ENCODE measurements at places on chromosomes 4 and X.

- no peak for DNase-seq
Measured at GRCh38 chr4:86131456-86131855, 228.4 kb downstream of the MAPK10 start.

GRCh38 chr4:185993328-185993973 lies 75.5 kb upstream of the TLR3 start:
- no peak for DNase-seq

DNA sequence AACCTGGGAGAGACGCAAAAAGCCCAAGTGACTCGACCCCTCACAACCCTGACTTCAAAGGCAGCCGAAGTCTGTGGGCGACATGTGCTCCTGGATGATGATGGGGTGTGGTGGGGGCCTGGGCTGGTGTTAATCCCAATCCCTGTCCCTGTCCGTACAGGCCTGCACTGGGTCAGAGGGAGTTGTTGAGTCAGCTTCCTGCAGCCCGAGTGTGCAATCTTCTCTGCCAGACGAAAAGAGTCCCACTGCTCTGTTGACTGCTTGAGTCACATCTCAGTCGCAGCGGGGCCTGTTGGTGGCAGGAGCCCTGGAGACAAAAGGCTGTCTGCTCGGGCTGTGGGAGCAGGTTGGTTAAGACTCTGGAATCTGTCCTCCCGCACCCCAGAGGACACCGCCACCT lies 10.3 kb downstream of the FAM3A start:
- peak; percentile 39 for DNase-seq

DNA sequence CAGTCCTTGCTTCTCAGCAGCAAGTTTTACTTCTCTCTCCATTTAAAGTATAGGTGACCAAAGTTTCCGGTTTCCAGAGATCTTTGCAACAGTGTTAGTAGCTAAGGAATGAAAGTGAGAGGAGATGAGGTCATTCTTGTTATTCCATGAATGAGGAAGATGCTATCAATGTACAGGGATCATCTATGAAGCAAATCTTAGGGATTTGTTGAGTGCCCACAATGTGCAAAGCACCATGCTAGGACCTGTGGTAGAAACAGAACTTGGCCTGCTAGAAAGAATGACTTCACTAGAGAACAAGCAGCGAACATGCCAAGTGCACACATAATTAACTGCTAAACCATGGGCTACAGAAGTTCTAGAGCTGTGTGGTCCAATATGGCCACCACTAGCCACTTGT lies 112.5 kb downstream of the MID1 start:
- no peak for DNase-seq

DNA sequence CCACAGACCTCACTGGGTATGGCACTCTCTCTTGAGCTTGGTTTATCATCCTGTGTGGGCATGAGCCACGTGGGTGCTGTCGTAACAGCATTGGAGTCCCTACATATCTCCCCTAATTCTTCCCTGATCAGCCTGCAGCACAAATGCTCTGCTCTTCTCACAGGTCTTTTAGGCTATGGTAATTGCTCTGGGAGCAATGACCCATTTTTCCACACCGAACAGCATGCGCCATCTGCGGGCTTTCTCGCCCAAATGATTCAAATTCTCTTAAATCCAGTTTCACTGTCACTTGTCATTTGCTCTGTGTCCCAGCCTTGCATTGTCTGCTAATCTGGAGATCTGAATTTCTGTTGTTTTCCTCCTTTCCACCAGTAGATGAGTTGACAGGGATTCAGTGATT lies 48.9 kb upstream of the GATB start:
- DNase-seq = no peak

DNA sequence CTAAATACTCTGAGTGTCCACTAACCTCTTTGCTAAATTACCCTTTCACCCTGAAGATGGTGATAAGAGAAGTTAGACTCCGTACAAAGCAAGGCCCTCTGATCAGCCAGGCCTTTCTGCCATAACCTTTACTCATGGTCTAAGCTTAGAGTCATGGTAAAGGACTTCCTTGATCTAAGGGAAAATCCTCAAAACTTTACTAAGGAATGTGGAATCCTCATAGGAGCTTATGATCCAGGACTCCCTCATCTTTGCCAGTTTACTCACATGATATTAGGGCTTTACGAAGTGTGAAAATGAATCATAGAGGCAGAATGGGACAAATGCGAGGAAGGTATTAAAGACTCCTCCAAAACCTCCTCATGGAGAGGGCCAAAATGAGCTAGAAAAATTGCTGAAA lies 7.9 kb upstream of the FAM13A start:
- DNase-seq = peak; percentile 29

DNA sequence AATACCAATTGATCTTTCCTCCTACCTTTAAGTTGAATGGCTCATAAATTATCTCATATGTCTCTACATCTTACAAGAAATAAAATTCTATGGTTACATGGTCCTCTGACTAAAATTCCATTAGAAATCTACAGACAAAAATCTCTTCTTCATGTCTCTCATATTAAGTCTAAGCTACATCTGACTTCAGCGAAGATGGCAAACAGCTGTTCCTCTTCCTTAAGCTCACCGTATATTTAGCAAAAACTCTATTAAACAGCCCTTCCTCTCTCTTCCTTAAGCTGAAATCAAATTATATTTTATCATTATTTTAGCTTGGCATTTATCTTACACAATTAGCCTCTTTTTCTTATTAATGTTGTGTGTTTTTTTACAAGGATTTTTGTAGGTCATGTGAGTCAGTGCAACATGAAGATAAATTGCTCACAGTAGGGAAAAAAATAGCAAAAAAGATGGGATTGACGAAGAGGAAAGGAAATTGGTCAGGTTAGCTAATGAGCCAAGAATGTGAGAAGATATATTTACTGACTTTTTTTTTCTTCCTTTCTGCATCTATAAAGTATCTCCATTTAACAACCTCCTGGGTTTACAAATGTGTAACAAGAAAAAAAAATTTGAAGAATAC lies 2412.8 kb downstream of the ARAP2 start:
- DNase-seq = no peak

DNA sequence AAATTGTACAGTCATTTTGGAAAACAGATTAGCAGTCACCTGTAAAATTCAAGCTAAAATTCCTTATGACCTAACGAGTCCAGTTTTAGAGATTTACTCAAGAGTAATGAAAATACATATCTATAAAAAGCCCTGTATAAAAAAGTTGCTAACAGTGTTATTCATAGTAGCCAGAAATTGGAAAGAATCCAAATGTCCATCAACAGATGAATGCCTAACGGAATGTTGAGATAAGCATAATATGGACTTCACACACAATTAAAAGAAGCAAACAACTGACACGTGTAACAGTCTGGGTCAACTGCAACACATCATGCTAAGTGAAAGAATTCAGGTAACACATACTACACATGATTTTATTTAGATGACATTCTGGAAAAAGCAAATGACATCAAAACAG lies 584.8 kb upstream of the AGA start:
- DNase-seq = no peak

- no peak for DNase-seq
Measured at GRCh38 chr4:39608451-39608850, 30.2 kb downstream of the SMIM14 start.

DNA sequence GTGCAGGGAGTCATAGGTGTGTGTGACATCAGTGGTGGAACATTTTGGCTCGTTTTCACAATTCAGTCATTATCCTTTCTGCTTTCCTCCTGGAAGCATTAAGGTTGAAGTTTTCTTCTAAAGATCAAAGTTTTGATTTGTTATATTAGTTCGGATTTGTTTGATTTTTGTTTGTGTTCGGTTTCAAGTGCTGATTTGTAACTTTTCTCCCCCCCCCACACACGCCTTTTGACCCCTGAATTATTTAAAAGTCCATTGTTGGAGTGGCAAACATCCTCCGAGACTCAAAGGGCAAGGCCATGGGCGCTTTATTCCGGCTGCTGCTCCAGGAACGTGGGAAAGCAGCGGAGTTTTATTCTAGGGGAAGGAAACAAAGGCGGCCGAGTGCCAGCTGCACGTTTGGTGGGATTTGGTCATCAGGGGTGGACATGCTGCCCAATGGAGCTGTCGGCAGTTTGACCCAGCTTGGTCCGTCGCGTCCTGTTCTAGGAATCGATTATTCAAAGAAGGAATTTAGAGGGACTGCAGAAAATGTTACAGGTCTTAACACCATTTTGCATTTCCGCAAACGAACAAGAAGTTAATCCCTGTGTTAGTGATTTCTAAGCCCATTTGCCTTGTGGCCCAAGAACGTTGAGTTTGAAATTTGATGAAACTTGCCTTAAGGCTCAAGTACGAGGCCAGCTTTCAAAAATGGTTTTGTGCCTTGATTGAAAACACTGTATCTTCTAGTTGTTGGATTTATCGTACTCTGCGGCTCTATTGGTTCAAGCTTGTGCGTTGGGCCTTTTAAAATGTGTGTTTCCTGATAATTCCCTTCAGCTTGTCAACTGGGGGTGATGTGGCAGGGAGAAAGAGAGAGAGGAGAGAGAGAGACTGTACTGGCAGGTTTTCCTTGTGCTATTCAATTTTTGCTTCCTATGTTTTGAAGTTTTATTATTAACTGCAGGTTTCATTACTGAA lies 565 bp upstream of the ZNF41 start:
- DNase-seq = peak; percentile 56

- DNase-seq = no peak
Measured at GRCh38 chr4:16767861-16768260, 130.6 kb downstream of the LDB2 start.

DNA sequence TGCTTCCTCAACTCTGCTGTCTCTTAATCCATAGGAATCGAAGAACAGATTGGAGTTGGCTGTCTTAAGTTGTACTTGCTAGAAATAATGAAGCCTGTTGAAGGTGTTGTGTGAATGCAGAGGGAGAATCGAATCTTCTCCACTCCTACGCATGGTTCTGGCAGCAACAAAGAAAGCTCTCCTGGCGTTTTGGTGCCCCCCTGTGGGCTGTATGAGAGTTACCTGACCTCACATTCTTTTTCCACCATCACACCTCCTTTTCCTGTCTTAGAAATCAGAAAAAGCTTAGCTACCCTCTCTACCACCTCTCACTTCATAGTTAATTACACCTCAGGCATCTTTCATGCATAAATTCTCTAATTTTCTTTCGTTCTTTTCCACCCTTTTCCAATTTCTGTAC lies 16.3 kb downstream of the KLF8 start:
- peak; percentile 56 for DNase-seq

DNA sequence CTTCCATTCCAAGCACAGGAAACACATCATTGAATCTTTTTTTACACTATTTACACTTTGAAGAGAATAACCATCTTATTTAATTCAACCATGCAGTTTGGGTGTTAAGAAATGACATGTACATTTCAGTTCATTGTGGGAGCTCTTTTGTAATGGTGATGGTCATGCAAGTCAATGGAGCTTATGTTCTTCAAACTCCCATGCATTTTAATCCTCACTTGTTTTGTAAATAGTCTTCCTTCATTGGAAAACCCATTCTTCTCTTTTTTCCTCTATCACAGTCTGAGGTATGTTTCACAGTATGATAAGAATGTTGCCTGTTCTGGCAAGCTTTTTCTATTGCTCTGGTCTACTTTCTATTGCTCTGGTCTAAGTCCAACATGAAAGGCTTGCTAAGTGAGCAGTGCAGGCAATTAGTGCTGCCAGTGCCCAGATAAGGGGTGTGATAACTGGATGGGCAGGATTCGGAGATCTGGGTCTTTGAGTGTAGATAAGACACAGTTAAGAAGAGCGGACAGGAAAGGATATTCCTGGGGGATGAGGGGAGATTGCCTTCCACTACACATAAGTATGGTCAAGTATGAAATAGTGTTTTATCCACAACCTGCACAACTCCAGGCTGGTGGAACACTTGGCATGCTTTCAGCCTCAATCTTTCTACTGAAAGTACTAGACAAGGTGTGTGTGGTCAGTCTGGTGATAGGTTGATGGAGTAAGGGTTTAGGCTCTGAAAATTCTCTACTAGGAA lies 17.1 kb downstream of the AFP start:
- DNase-seq = no peak

- no peak for DNase-seq
Measured at GRCh38 chrX:120301960-120302359, 9.3 kb downstream of the TMEM255A start.

GRCh38 chrX:152157042-152157441 lies 18.7 kb upstream of the MAGEA10 start:
- no peak for DNase-seq

- DNase-seq = no peak
Measured at GRCh38 chr4:123359449-123360315, 36.9 kb upstream of the SPRY1 start.

DNA sequence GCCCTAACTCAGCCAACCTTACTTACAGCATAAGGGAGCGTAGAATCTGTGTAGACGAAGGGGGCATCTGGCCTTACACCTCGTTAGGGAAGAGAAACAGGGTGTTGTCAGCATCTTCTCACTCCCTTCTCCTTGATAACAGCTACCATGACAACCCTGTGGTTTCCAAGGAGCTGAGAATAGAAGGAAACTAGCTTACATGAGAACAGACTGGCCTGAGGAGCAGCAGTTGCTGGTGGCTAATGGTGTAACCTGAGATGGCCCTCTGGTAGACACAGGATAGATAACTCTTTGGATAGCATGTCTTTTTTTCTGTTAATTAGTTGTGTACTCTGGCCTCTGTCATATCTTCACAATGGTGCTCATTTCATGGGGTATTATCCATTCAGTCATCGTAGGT lies 14.6 kb downstream of the PLP1 start:
- DNase-seq = no peak

- no peak for DNase-seq
Measured at GRCh38 chr4:76904646-76905190, 6.8 kb upstream of the SOWAHB start.

DNA sequence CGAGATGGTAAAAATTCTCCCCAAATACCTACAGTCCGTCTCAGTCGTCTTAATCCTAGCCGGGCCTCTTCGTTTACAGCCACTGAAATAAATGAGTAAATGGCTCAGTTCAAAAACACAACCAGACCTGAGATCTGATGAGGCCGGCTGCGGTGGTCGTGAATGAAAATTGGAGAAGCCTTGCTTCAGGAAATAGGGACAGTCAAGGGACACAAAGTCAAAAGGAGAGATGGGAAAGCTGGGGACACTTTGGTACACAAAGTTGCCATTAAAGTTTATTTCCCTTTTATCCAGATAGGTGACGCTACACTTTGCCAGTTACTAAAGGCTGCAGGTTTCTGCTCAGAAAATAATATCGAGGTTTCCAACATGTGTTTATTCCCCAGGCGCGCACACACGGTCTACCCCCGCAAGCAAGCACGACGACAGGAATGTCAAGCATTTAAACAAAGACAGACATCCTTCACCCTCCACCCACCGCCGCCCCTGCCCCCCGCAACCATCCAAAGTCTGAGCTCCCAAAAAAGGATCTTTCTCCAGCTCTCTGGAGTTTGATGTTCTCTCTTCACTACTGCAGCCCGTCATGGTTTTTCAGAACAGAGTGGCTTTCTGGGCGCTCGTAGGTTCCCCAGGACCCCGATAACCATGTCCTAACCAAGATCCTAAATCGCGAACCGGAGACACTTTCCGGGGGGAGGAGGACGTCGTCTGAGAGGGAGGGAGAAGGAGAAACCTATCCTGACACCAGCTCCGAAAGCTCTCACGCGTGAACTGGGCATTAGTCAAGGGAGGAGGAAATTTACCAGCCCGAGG lies 1.3 kb upstream of the PCDH7 start:
- peak; percentile 64 for DNase-seq

DNA sequence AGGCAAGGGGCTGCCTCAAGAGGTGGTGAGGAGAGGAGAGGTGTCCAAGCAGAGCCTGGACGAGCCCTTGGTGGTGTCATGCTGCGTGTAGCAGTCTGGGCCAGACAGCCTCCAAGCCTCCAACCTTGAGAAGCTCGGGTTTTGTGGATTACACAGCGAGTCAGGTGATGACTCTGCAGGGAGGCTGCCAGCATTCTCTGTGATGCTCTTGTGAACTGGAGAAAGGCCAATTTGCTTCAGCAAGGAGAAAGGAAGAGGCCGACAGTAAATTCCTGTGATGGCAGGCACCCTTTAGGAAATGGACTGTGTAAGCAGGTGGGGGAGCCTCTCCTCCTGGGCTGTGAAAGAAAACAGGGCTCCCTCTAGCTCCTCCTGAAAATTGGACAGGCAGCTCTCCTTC lies 36.0 kb upstream of the CD99L2 start:
- peak; percentile 52 for DNase-seq

Measured in adipocyte (in vitro differentiated cells).